ENCODE measurements at places on chromosomes 6 and 20. TPM values are rescaled to one million over a fixed set of nuclear protein-coding genes. Genes with fewer than 3 reads are reported as not detected.

TPX2 gene
- 102 TPM for total RNA-seq

MAS1L gene
- total RNA-seq: not detected

MACROD2 gene
- total RNA-seq: 0.65 TPM

HLA-DMA gene
- total RNA-seq: 3.3 TPM

RFX6 gene
- not detected for total RNA-seq

LKAAEAR1 gene
- total RNA-seq: 1.8 TPM

RIPOR3 gene
- not detected for total RNA-seq

SGK2 gene
- 7.2 TPM for total RNA-seq

SMLR1 gene
- not detected for total RNA-seq

RAET1L gene
- 0.44 TPM for total RNA-seq

SH3BGRL2 gene
- total RNA-seq: 0.32 TPM

GUCA1A gene
- not detected for total RNA-seq

CFB gene
- total RNA-seq: 1.7 TPM

TTLL9 gene
- total RNA-seq: 0.10 TPM

CYP39A1 gene
- not detected for total RNA-seq

LST1 gene
- not detected for total RNA-seq

MCHR2 gene
- total RNA-seq: not detected

GFOD1 gene
- 1.6 TPM for total RNA-seq

PTK6 gene
- 3.5 TPM for total RNA-seq

GINS1 gene
- 36.8 TPM for total RNA-seq

UBD gene
- 0.61 TPM for total RNA-seq

KCNQ2 gene
- total RNA-seq: 0.51 TPM

TMEM217 gene
- total RNA-seq: 0.82 TPM

NMBR gene
- total RNA-seq: not detected

PROKR2 gene
- total RNA-seq: not detected

OR2H2 gene
- total RNA-seq: not detected

DNAJC5 gene
- total RNA-seq: 27.2 TPM

SLC35D3 gene
- total RNA-seq: 0.05 TPM

SIRPB1 gene
- 0.43 TPM for total RNA-seq

HSPA1L gene
- total RNA-seq: 2.0 TPM

CALHM5 gene
- total RNA-seq: 0.03 TPM

CALHM4 gene
- total RNA-seq: not detected

IGF2R gene
- 27.6 TPM for total RNA-seq

OOEP gene
- not detected for total RNA-seq

KHDRBS2 gene
- total RNA-seq: not detected

Data from A549 treated with Hydrocortisone at 1 μM for 4 hours (cell line).